ENCODE measurements at places on chromosomes 1 and 21.

- DNase-seq: no peak
These were observed 1.7 kb upstream of the IKBKE start for GRCh38 chr1:206468571-206468970.

- DNase-seq: no peak
These were observed 97.5 kb upstream of the KCNJ6 start for GRCh38 chr21:38013741-38014140.

- DNase-seq: no peak
These were observed 47.2 kb upstream of the ST6GALNAC3 start for GRCh38 chr1:76027341-76027740.

DNA sequence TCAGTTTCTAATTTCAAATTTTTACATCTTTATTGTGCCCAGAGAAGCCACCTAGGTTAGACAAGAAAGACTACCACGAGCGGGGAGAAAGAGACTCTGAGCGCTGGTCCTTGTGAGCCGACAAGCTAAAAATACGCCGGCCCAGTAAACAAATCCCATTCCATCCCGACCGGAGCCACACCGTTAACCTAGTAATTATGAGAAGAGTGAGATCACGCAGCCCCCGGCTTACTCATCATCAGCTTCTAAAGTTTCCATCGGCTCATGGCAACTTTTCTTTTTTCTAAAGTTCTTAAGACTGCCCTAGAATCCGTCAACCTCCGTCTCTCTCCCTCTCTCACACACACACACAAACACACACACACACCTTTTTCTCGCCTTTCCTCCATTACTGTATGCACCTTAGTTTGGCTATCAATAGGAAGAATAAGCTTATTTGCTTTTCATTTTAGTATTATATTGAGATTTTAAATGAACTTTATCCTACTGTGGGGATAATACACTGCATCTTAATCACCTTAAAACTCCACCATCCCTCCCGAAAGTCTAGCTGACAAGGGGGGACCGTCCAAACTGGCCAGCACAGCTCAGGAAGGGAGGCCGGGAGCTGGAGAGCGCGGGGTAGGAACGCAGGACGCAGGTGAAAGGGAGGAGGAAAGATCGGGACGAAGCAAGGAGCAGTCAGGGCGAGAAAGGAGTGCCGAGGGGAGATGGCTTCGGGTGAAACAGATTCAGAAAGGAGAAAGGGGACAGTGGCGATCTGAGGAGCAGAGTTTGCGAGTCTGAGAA is 728 bp downstream of the OTUD7B start:
- peak; percentile 19 for DNase-seq

- no peak for DNase-seq
These were observed 526 bp downstream of the TPR start for GRCh38 chr1:186374303-186375151.

DNA sequence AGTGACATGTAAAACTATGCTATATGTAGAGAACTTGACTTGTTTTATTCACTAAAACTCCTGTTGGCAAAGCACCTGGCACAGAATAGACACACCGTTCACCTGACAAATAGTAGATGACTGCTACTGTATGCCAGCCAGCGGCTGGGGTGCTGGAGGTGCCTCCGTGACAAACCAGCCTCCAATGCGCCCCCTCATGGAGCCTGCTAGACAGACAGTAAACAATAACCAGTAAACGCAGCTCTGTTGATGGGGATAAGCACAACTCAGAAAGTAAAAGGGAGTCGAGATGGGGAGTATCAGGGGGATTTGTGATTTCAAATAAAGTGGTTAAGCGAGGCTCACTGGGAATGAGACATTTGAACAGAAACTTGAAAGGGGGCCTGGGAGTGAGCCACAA is 107.2 kb downstream of the PRDM2 start:
- no peak for DNase-seq

DNA sequence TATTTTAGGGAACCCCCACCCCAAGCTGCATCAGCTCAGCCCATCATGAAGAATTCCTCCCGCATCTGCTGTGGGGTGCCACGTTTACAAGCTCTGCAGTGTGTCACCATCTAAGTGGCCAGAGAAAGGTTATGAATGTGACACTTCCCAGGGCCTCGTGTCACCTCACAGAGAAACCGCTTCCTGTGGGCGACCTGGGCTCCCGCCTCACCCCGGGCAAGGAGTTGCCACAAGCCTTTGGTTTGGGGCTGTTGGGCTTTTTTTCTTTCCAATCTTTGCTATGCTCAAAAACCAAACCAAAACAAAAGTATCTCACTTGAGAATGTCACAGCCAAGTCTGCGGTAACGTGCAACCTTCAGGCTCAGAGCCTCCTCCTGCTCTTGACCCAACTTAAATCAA is 82.1 kb upstream of the ARHGEF16 start:
- no peak for DNase-seq

DNA sequence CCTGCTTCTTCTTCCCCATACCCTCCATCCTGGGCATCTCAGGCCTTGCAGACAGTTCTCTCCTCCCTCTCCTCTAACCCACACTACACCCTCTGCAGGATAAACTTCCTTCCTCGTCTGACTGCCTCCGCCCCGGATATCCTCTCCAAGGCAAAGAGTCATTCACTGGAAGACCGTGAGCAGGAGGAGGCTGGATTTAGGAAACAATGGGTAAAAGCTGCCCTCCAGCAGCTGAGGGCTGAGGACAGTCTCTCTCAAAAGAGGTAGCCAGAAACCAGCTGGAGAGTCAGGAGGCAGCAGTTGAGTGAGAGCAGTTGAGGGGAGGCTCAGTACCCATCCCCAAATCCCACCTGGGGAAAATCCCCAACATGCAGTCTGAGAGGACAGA is 1.4 kb downstream of the CSRP1 start:
- DNase-seq: no peak

DNA sequence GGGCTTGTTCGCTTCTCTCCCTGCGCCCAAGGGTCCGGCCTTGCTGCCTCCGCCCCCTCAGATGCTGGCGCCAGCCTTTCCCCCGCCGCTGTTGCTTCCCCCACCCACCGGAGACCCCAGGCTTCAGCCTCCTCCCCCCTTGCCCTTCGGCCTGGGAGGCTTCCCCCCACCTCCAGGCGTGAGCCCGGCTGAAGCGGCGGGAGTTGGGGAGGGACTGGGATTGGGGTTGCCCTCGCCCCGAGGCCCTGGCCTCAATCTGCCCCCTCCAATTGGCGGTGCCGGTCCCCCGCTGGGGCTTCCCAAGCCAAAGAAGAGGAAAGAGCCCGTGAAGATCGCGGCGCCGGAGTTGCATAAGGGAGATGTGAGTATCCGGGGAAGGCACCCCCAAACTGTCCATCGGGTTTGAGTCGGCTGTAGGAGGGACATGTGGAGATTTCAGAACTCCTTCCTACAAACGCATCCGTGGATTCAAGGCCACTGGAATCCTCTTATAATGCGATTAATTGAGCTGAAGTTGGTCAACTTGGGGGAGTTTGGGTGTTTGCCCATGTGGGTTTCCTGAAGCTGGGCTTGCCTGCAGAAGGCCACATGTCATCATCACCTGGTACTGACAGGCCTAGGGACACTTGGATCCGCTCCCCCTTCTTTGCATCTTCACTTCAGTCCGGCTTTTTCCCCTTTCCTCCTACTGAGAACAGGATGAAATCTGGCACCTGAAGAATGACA is 707 bp downstream of the PRCC start:
- no peak for DNase-seq

DNA sequence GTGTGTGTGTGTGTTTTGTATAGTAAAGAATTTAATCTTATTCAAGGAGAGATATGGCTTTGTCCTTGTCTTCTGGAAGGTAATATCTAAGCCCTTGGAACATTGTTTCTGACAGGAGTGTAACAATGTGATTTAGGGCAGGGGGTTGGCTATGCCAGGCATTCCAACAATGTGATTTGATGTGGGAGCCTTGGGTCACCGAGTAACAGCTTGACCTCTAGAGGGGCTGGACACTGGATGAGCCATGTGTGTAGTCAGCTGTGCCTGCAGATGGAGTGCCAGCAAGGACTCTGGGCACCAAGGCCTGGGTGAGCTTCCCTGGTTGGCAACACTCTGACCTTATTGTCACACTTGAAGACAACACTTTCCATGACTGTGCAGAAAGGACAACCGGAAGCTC is 336.1 kb upstream of the ZP4 start:
- no peak for DNase-seq

DNA sequence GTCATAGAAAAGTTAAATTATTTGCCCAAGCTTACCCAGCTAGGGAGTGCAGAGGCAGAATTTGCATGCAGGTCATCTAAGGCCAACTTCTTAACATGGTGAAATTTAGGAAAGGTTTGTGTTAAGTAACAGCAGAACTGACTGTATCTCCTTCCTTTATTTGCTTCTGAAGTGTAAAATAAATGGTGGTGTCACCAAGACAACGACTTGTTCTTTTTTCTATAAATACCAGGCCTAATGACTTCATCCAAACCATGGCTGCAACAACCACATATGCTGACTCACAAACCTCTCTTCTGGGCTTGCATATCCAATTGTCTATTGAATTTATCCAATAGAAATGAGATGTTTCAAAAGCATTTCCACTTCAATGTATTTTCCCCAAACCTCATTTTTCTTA is 19.1 kb downstream of the COL24A1 start:
- no peak for DNase-seq

GRCh38 chr1:231836227-231836893 is 209.8 kb downstream of the DISC1 start:
- no peak for DNase-seq

DNA sequence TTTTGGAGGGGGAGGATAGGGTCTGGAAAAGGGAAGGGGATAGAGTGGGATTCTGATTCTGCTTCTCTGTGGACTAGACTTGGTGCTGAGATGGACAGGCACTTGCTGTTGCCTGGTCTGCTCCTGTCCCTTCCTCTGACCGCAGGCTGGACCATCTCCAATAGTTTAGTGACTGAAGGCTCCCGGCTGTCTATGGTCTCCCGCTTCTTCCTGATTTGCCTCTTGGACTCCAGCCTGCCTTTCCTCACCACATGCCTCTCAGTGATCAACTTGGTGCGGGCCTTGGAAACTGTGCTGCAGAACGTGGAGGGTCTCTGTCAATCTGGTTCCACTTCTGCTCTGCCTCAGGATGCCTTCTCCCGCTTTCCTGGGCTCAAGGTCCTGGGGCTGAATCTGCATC is 6.3 kb upstream of the ZSCAN20 start:
- DNase-seq: no peak

GRCh38 chr1:191371626-191372025 is 786.6 kb upstream of the RGS18 start:
- no peak for DNase-seq

DNA sequence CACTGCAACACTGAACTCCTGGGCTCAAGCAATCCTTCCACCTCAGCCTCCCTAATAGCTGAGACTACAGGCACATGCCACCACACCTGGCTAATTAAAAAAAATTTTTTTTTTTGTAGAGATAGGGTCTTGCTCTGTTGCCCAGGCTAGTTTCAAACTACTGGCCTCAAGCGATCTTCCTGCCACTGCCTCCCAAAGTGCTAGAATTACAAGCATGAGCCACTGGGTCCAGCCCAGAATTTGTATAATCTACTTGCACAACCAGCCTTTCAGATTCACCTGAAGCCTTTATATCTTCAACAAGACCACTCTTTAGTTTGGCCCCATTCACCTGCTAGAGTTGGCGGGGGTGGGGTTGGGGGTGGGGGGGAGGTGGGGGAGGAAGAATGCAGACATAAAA is 181.7 kb upstream of the LMO4 start:
- no peak for DNase-seq

GRCh38 chr1:183144752-183145151 is 41.3 kb upstream of the LAMC2 start:
- DNase-seq: no peak

GRCh38 chr1:222586842-222587241 is 2.9 kb downstream of the TAF1A start:
- DNase-seq: no peak

DNA sequence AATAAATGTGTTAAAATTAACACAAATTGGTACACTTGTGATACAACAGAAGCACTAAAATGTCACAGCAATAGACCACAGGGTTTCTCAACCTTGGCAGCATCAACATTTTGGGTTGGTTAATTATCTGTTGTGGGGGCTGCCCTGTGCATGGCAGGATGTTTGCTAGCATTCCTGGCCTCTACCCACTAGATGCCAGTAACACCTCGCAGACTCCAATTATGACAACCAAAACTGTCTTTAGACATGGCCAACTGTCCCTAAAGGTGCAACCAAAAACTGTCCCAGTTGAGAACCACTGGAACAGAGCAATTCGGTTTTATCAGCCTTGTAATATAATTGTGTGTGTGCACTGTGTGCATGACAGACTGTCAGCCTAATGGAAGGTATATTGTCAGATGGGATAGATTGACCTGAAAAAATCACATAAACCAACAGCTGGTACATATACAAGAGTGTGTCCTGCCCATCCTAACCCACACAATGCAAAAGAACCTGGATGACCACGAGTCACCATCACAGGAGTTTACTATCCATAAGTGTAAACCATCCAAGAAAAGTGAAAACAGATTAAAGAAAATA is 13.5 kb upstream of the ERG start:
- DNase-seq: no peak

- DNase-seq: no peak
These were observed 8.6 kb downstream of the ARF1 start for GRCh38 chr1:228091084-228091483.

GRCh38 chr21:33543505-33544129 is 779 bp downstream of the SON start:
- DNase-seq: peak; percentile 15

- no peak for DNase-seq
These were observed 79.2 kb downstream of the CD34 start for GRCh38 chr1:207831517-207832327.

GRCh38 chr1:167964646-167965045 is 27.8 kb upstream of the MPC2 start:
- no peak for DNase-seq

GRCh38 chr1:214550013-214550856 is 1.2 kb downstream of the PTPN14 start:
- no peak for DNase-seq

DNA sequence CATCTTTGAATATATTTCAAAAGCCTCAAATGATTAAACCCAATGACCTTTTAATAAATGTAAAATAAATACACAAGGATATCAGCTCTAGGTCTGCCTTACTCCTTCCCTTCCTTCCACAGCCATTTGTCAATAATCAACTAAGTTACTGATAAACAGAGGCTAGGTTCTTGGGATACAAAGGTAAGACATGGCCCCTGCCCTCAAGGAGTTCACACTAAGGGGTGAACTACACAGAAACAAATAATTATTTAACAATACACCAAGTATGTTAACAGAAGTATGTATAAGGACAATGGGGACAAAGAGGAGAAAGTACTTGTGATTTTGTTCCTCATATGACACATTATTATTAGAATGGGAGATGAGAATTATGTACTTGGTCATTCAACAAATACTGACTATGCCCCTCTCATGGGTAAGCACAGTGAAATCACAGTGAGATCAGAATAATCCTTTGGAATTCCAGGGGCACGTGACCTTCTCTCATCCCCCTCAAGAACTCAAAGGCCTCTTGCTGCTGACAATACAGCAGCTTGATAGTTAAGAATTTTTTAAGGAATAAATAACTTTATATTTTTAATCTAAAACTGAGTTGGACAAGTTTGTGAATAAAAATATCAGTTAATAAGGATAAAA is 40.2 kb downstream of the ATP1B1 start:
- DNase-seq: no peak
